HFFc6 (cell line): ENCODE measurements at places on chromosomes 4 and X.

- DNase-seq = no peak
Observed at GRCh38 chr4:70996018-70996360, 2.5 kb downstream of the DCK start.

- no peak for DNase-seq
Observed at GRCh38 chr4:150582873-150583286, 929 bp downstream of the MAB21L2 start.

GRCh38 chrX:19758539-19758938, 128.9 kb downstream of the SH3KBP1 start:
- DNase-seq = peak; percentile 47

GRCh38 chr4:155009288-155009687, 199.1 kb upstream of the NPY2R start:
- no peak for DNase-seq

GRCh38 chr4:10348241-10348640, 109.0 kb downstream of the ZNF518B start:
- DNase-seq = no peak

DNA sequence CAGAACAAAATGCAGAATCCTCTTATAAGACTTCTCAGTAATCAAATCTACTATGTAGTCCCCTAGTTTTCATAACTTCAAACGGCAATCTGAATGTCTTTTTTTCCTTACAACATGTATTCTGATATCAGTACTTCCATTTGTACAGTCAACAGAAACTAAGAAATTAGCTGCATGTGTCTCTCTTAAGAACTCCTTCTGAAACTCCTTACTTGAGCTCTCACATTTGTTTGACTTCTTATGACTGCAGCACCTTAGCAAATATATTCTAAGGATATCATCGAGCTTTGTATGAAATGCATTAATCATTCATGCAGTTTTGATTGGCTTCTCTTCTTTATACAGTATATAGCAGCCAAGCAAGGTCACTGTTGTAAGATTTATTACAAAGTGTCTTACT, 77.0 kb downstream of the TMEM47 start:
- DNase-seq = no peak

GRCh38 chr4:153021276-153021675, 85.2 kb downstream of the FHDC1 start:
- DNase-seq = no peak
